ENCODE measurements at places on chromosomes 13 and 19.

GRCh38 chr13:63161219-63161618, 1745.6 kb upstream of the PCDH20 start:
- DNase-seq: no peak

- no peak for DNase-seq
Observed at GRCh38 chr13:21075011-21075378, 13.6 kb upstream of the LATS2 start.

DNA sequence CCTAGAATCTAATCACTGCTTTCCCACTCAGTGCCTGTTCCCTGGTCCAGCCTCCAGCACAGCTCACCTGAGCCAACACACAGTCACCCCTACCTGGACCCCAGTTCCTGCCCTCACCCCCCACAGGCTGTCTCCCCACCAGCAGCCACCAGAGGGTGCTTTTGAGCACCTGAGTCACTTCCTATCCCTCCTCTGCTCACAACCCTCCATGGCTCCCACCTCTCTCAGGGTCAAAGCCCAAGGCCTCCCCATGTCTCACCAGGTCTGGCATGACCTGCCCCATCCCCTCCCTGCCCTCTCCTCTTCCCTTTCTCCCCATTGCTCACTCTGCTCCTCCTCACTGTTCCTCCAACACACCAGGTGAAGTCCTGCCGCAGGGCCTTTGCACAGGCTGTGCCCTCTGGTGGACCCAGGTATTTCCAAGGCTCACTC, 7.1 kb upstream of the DPP9 start:
- peak; percentile 37 for DNase-seq

DNA sequence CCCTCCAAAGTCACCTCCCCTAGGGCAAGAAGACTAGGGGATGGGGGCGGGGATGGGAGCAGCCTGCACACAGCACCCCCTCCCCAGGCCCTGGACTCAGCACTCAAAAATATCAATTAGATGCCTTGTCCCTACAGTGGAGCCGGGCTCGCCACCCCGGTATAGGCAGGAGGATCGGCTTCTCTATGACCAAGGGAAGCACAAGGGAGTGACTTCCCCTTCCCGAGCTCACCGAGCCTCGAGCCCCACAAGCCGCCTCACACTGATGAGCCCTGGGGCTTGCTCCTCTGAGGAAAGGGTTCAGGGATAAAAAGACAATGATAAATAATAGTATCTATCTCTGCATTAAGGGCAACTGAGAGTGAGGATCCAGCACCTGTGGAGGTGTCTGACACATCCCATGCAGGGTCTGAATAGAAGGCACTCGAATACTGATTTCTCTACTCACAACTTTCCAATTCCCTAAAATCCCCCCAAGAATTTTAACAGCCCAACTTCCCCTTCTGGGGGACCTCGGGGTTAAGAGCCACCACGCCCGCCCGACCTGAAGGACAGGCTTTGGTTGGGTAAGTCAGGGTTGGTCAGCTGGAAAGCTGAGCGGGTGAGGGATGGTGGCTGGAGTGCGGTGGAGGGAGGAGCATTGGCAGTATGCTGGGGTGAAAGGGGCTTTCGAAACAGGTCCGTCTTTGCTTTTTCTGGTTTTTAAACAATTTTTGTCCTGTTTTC, 51.3 kb downstream of the STK24 start:
- DNase-seq: no peak

DNA sequence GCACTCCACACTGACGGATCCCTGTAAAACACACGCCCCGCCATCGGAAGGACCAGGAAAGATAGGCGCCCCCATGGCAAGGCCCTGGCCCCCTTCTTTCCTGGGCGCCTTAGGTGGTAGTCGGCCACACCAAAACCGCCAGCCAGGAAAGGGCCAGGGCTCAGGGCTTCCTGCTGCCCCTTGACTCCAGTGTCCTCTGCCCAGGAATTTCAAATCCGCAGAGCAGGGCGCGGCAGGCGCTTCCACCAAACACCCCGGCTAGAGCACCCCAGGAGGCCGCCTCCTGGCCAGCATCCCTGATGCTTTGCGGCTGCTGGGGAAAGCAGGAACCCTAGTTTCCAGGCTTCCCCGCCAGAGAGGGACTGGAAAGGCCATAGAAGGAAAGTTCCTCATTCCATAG, 57.5 kb downstream of the ZNF726 start:
- DNase-seq: no peak

DNA sequence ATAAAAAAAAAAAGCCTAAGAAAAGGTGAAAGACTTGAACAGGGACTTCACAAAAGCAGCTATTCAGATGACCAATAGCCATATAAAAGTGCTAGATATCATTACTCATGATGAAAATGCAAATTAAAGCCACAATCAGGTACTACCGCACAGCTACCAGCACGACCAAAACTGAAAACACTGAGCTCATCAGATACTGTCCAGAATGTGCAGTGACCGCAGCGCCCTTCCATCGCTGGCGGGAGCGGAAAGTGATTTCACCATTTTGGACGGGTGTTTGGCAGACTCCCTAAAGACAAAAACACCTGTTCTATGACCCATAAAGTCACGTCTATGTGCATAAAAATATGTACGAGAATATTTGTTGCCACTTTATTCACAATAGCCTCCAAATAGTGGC, 60.7 kb downstream of the SLC6A16 start:
- no peak for DNase-seq

DNA sequence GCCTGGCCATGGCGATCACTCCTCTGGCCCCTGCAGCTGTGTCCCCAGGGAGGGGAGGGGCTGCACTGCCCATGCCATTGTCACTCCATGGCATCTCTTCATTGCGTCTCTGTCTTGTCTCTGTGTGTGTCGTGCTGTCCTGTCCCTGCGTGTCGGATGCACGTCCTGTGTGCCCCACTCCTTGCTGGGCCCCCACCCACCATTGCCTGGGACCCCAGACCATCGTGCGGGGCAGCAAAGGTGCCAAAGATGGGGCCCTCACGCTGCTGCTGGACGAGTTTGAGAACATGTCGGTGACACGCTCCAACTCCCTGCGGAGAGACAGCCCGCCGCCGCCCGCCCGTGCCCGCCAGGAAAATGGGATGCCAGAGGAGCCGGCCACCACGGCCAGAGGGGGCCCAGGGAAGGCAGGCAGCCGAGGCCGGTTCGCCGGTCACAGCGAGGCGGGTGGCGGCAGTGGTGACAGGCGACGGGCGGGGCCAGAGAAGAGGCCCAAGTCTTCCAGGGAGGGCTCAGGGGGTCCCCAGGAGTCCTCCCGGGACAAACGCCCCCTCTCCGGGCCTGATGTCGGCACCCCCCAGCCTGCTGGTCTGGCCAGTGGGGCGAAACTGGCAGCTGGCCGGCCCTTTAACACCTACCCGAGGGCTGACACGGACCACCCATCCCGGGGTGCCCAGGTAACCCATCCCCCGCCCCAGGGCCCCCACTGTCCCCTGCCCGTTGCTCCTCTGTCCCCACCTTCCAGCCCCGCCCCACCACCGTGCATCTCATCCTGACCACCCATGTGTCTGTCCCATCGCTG, 23.9 kb upstream of the NCCRP1 start:
- no peak for DNase-seq

DNA sequence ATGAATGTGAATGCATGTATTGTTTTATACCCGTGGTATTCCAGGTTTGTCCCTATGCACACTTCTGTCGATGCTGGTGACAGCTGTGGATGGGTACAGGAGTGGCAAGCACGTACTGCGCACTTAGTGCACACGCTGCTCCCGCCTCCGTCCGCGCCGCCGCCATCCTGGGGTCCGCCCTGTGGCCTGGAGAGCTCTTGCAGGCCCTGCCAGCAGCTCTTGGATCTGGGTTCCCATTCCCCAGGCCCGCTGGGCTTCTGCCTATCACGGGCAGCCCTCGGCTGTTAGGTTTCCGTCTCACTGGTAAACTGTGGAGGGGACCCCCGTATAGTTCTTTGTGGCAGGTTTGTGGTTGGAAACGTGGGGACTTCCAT, 4.0 kb downstream of the GNA11 start:
- DNase-seq: no peak

DNA sequence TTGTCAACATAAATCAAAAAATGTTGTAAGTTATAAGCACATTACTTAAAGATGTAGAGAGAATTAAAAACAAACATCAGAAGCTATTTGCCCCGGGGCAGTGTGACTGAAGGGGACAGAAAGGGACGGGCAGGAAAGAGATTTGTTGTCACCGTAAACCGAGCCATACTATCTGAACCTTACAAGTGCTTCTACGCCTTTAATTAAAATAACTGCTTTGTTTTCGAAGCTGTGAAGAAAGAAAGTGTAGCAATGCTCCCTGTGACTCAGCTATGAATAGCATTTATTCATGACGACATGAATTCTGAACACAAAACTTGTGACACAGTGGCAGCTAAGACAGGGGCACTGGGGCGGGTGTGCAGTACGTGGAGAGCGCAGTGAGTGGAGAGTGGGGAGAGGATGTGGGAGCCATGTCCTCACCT, 30.0 kb downstream of the ZNF787 start:
- DNase-seq: no peak

DNA sequence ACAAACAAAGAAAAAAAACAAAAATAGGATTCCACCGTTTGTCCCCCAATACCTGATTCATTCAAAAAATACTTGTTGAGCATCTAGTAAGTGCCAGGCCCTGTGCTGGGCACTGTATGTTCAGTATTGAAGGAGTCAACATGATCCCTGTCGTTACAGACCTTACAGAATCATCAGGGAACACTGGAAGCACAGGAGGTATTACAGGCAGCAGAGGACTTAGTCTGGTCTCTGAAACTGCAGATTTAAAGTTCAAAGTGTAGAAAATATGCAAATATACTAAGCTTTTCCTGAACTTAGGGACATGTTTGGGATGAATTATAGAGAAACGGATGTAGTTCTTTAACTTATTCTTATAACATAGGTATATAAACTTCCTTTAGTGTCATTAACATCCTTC, 160.7 kb upstream of the RFC3 start:
- DNase-seq: no peak

DNA sequence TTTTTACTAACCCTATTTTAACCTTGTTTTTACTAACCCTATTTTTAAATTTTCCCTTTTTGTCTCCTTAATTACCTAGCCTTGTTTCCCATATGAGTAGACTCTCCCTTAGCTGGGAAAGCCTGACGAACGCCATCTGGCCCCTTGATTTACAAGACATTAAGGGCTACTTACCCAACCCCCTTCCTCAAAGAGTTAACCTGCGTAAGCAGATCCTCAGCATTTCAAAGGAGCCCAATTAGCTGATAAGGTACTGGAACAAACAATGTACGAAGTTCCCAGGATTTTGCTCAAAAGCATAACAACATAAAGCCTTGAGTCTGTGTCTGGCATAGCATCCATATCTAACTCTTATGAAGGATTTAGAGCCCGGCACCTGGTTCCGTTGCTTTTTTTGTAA, 4.7 kb upstream of the MVB12A start:
- no peak for DNase-seq

GRCh38 chr13:70253834-70254233, 145.6 kb upstream of the KLHL1 start:
- DNase-seq: no peak

DNA sequence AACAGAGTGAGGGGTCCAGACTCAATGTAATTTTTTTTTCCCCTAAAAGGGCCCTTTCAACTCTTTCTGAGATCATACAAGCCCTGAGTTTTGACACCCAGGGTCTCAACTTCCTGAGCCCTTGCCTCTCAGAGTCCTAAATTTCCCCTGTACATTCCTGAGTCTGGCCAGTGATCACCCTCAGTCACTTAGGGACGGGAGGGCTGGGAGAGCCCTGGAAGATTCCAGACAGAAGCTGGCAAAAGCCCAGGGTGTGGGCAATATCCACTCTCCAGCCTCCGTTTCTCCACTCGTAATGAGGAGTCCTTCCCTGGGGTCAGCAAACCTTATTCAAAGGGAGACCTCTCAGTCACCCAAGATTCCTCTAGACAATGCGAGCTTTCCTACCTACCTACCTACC, 1.6 kb downstream of the PPP1R13L start:
- DNase-seq: no peak

- no peak for DNase-seq
Observed at GRCh38 chr13:77554069-77554468, 18.6 kb downstream of the SCEL start.

- no peak for DNase-seq
Observed at GRCh38 chr19:41932259-41932719, 4.0 kb upstream of the ERFL start.

DNA sequence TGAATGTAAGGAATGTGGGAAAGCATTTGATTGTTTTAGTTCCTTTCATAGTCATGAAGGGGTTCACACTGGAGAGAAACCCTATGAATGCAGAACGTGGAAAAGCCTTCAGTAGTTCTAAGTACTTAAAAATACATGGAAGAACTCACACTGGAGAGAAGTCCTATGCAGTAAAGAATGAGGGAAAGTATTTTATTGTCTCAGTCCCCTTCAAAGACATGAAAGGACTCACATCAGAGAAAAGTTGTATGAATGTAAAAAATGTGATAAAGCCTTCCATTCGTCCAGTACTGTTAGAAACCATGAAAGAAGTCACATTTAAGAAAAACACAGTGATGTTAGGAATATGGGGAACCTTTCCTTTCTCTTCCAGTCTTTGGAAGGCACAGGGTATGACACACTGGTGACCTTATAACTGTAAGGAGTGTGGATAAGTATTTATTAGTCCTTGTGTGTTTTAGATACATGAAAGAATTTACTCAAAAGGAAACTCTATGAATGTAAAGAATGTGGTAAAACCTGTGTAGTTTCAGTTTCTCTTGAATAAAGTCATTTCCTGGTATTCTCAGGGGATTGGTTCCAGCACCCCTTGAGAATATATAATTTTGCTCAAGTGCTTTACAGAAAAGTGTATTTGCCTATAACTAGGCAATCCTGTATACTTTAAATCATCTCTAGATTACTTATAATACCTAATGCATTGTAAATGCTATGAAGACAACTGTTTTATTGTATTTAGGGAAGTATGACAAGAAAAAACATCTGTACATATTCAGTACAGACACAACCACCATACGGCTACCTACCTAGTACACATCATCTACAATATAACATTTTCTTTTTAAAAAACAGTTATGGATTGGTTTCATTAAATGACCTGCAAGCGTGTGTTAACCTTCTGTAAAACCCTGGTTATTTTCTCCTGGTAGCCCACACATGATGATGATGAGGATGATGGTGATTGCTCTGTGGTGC, 52.8 kb downstream of the ZNF823 start:
- DNase-seq: no peak

GRCh38 chr13:112818040-112818697, 128.3 kb downstream of the ATP11A start:
- no peak for DNase-seq

DNA sequence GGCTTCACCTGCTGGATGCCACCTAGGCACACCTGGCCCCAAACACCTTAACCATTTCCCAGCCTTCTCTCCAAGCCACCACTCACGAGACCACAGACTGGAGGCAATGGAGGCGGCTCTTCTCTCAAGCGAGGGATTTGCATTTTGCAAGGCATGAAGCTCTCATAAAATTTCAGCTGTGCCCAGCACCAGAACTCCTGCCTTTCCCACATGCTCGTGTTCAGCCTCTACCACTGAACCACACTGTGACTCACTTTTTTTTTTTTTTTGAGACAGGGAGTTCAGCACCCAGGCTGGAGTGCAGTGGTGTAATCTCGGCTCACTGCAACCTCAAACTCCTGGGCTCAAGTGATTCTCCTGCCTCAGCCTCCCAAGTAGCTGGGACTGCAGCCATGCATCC, 10.6 kb downstream of the NANOS3 start:
- no peak for DNase-seq

GRCh38 chr13:107205318-107206104, 637.6 kb upstream of the ARGLU1 start:
- DNase-seq: peak; percentile 6

GRCh38 chr19:31671411-31672035, 322.3 kb upstream of the TSHZ3 start:
- no peak for DNase-seq

GRCh38 chr13:54950546-54950945, 1921.9 kb downstream of the OLFM4 start:
- no peak for DNase-seq

- DNase-seq: no peak
Observed at GRCh38 chr19:16052353-16052752, 23.9 kb upstream of the TPM4 start.

Data from stimulated activated CD8-positive, alpha-beta memory T cell treated with anti-CD3 and anti-CD28 coated beads, Interleukin-4, amount 100 ng/mL, for 1 hour (primary cell).